ENCODE measurements at places on chromosomes 6 and 20.

DNA sequence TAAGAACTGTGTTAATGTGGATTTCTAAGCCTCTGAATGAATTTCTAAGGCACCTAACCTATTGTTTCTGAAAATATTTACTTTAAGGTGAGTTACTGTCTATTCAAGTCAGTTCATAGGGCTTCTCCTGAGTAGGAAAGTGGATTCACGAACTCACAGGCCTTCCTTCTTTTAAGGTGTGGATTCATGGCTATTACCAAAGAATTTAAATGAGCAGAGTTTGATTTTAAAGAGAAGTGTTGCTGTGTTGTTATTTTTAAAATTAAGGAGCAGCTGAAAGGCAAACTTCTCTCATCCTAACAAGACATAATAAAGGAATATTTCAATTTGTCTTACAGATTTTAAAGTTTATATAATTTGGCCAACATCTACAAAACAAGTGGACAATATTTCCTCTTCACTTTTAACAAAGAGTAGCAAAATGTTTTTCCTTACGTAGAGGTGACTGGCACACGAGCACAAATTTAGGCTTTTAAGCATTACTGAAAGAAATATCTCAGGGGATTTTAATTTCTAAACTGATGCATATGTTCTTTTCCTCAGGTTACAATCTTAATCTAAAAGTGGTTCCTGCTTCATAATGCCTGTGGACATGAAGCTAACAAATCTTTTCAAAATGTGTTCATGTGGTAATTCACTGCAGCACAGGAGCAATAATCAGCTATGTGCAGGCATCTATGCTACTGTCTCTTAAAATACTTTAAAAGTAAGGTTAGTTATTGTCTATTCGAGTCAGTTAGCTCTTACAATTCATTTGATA lies 602 bp upstream of the TSPYL4 start:
- DNase-seq, result no peak

GRCh38 chr20:47929368-47930115 lies 144.3 kb upstream of the SULF2 start:
- DNase-seq, result no peak

DNA sequence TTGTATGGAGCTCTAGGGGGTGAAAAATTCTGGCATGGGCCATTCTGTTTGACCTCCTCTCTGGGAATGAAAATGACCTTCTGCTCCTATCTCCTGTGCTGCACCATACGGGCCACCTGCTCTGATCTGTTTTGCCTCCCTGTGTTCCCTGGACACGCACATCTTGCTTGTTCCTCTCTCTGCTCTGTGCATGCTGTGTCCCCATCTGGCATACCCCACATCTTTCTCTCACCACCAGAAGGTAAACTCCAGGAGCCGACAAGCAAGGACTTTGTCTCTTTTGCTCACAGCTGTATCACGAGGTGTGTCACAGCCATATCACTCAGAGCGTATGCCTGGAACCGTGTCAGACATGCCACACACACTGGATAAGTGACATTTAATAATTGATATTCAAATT lies 208.4 kb upstream of the DTNBP1 start:
- DNase-seq, result no peak

DNA sequence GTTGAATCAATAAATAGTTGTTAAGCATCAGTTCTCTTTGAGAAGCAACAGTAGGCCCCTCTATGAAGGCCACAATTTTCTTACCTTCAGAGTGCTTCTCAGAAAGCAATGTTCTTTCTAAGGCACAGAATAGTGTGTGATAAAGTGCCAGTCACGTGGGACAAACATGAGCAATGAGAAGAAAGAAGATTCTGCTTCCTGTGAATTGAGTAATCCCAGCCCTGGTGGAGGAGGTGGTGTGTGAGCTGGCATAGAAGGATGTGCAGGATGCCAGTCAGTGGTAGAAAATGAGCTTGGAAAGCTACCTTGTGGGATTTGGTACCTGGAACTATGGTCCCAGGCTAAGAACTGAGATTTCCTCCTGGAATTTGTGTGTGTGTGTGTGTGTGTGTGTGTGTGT lies 21.7 kb downstream of the KIZ start:
- no peak for DNase-seq

- no peak for DNase-seq
Observed at GRCh38 chr6:89615882-89616281, 22.7 kb downstream of the LYRM2 start.

DNA sequence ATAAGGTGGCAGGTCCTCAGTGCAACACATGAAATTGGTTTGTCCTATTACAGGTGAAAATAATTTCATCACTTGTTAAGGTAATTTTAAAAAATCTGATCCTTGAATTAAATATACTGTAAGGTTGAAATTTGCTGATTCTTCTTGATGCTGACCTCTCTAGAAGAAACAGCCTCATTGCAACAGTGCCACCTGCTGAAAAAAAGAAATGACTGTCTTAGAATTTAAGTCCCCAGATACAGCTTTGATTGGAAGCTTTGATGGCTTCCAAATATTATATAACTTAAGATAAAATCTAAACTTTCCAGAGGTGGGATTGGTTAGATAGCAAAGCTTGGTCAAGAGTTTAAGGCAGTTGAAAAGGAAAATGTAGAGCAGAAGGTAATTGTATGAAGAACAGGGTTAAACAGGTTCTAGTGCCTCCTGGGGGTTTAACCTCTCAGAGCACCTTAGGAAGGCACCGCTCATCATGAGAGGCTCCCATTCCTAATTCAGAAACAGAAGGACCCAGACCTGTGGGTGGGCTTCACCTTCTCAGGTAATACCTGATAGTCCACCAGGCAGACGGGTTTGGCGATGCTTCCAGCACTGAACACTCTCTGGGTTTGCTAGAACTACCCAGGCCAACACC lies 401.0 kb downstream of the PAX1 start:
- DNase-seq, result no peak

- no peak for DNase-seq
Observed at GRCh38 chr6:25370178-25371036, 91.2 kb downstream of the CARMIL1 start.

DNA sequence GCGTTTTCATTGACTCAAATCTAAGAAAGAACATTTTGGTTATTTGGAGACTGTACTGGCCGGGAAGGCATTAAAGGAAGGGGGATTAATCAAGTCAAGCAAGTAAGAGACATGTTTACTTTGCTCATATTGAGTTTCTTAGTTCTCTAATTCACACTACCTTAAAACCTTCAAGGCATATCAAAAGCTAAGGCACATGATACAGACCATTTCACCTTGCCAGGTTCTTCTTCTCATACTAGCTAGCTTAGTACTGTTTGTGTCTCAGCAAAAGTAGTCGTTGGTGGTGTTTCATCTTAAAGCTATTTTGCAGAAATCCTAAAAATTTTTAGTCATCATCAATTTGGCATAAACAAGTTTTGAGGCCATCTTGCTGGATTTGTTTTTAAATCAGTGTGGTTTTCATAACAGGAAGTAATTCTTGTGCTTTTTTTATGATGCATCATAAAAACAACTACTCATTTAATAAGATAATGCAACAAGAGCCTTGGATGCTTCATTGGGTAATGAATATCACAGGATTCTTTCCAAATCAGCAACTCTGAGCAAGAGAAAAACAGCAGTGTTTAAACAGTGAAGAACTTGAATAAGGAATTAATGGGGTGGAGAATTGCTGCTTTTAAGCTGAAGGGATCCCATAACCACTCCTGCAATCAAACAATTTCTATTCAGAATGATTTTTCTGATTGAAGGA lies 425.3 kb downstream of the EPM2A start:
- no peak for DNase-seq

- DNase-seq, result no peak
Observed at GRCh38 chr6:34714663-34715062, 18.1 kb upstream of the ILRUN start.

DNA sequence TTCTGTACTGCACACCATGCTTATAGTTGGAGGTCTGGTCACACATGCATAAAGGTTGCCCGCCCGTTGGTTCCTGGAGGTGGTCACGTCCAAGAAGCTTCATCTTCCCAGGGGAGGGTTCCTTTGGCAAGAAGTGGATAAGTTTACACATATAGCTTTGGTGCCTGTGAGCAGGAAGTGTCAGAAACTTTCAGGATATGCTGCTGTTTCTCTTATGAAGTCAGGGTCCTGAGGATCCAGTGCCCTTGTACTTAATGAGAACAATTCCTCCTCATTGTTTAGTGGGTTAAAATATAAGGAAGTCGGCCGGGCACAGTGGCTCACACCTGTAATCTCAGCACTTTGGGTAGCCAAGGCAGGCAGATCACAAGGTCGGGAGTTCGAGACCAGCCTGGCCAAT lies 115.5 kb upstream of the DUSP22 start:
- DNase-seq, result no peak

DNA sequence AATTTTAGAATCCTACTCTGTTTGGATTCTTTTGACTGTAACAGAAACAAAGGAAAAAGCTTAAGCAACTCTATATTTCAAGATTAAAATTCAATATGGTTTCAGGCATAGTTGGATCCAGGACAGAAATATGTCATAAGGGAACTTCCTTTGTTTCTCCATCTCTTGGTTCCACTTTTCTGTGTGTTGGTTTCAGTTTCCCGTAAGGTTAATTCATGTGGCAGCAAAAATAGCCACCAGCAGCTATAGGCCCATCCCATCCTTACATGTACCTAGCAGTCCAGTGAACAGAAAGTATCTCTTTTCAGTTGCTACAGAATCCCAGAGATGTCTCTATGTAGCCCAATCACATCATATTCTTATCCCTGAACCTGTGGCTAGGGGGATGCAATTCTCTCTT lies 8.8 kb upstream of the FAM8A1 start:
- no peak for DNase-seq

DNA sequence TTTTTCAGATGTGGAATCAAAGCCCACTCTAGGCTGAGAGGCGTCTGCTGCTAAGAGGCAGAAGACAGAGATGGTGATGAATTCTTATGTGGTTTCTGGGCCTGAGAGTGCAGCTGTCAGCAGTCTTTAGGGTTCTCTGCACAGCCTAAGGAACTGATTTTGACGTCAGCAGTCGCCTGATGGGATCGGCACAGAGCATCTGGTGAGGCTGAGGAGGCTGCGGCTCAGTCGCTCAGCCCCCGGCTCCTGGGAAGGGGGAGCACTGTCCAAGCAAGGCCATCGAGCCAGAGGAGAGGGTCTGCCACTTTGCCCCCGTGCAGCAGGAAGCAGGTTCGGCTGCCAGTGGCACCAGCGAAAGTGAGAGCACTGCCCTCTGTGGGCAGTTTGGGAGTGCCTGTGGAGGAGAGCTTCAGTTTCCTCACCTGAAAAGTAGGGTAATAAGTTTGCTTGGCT lies 92.5 kb downstream of the TCP11 start:
- DNase-seq, result no peak

DNA sequence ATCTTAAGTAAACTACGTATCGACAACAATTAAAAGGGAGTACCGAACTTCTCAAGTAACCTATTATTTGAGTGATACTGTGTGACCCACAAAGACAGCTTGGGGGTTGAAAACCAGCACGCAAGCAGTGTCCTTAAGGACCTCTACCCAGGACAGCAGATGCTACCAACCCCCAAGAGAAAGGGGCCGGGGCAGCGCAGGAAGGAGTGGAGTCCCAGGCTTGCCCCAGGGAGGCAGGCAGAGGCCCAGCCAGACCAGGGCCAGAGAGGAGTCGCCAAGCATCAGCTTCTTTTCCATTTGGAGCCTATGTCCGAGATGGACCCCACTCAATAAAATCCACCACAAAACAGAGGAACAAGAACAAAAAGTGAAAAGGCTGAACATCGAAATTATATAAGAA lies 11.9 kb downstream of the DIDO1 start:
- DNase-seq, result no peak

GRCh38 chr20:33423141-33423834 lies 20.3 kb downstream of the SNTA1 start:
- peak; percentile 80 for DNase-seq

DNA sequence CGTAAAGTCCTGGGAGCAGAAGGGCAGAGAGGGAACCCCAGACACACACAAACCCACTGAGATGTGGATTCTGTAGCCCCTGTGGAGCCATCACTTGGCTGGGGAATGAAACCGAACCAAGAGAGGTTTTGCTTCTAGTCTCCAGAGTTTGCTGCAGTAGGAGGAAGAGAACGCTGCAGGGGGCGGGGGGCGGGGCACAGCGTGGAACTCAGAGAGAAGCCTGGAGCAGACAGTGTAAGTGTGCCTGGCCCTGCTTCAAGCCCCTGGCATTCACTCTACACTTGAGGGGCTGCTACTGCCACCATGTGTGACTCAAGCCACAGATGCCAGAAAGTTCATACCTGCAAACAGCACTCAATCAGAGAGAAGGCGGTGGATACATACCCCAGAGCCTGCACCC lies 18.9 kb downstream of the GABRR1 start:
- DNase-seq, result no peak

DNA sequence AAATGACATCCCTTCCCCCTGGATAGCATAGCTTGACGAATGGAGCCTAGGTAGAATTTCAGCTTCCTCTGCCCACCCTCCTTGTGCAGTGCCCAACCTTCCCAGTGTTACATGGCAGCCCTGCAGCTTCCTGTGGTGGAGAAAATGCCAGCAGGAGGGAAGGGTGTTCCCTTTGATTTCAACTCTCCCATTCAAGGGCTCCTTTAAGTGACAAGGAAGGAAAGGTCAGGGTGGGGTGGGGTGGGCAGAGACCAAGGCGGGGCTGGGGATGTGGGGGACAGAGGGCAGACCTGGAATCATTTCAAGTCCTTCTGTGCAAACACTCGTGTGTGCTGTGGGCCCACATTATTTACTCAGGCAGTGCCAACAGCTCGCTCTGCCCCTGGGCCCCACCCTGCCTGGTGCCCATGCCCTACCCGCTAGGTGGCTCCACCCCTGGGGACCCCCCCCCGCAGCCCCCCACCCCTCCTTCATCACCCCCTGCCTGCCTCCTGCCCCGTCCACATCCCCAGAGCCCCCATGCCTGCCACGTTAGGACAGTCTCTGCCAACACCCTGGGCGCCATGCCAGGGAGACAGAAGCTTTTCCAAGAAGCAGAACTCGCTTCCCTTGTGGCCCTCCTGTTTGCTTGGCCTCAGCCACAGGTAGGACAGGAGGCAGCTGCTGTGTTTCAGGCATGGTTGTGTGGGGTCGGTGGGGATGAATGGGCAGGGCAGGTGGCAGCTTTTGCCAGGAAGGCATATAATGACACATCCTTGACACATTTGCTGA lies 9.4 kb downstream of the SPDEF start:
- DNase-seq, result no peak

DNA sequence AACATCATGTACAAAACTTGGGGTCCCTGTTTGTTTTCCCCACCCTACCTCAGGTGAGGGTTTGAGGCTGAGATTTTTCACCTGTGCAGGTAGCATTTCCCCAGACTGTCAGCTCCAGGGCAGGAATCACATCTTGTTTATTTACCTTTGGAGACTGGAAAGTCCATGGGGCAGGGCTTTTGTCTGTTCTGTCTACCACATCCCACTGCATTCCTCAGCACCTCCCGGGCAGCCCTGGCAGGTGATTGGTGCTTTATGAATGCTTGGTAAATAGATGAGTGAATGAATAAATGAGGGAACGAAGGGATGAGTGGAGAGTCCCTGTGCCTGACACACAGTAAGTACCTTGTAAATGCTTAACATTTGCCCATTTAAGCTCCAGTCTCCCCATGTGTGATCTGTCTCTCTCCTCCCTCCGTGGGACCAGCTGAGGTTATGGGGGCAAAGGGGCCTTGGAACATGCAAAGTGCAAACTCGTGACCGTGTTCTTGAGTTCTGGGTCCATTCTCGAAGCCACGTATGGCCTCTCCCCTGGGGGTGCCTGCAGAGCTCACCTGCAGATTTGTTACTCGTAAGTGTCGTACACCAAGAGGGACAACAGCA lies 69.7 kb upstream of the PMEPA1 start:
- no peak for DNase-seq
